Stimulated activated CD8-positive, alpha-beta memory T cell treated with anti-CD3 and anti-CD28 coated beads, Interleukin-7, amount 100 ng/mL, for 1 hour (primary cell): ENCODE measurements at places on chromosomes 5 and 9.

DNA sequence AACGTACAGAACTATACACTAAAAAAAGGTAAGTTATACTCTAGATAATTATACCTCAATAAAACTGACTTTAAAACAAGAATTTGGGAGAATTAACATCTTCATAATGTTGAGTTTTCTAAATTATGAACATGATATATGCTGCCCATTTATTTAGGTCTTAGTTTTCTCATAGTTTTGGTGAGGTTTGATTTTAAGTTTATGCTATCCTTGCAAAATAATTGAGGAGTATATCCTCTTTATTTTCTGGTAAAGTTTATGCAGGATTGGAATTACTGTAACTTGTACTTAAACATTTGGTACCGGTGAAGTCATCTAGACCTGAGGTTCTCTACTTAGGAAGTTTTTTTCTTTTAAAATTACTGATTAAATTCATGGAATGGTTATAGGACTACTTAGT lies 38.9 kb upstream of the RNU6ATAC start:
- no peak for DNase-seq

GRCh38 chr5:143056339-143056704 lies 286.1 kb downstream of the ARHGAP26 start:
- no peak for DNase-seq

- DNase-seq, result no peak
Observed at GRCh38 chr5:174991847-174992246, 267.5 kb downstream of the MSX2 start.

- no peak for DNase-seq
Observed at GRCh38 chr5:74401946-74402320, 238.6 kb downstream of the ENC1 start.

- DNase-seq, result no peak
Observed at GRCh38 chr9:133971121-133971951, 20.8 kb downstream of the VAV2 start.

- no peak for DNase-seq
Observed at GRCh38 chr9:37730256-37730655, 23.3 kb upstream of the TRMT10B start.

GRCh38 chr9:94826644-94827410 lies 100.3 kb downstream of the AOPEP start:
- DNase-seq, result no peak

DNA sequence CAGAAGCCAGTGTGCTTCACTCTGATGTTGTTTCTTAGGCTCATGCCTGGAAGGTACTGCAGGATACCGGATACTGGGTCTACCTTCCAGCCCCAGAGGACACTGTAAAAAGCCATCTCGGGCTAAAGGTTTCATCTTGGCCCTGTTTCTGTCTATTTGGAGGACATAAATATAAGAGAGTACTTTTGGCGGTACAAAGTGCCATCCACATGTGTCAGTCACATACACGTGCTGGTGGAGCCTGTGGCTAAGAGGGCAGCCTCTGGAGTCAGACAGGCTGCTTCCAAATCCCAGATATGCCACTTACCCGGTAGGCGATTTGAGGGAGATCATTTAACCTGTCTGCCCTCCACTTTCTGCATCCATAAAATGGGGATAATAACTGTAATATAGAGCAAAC lies 160.4 kb downstream of the NR3C1 start:
- DNase-seq, result no peak

- DNase-seq, result no peak
Observed at GRCh38 chr5:9454012-9454481, 91.8 kb downstream of the SEMA5A start.
